ENCODE measurements at places on chromosomes 11 and 22. TPM values are rescaled to one million over a fixed set of nuclear protein-coding genes. Genes with fewer than 3 reads are reported as not detected.

DNA sequence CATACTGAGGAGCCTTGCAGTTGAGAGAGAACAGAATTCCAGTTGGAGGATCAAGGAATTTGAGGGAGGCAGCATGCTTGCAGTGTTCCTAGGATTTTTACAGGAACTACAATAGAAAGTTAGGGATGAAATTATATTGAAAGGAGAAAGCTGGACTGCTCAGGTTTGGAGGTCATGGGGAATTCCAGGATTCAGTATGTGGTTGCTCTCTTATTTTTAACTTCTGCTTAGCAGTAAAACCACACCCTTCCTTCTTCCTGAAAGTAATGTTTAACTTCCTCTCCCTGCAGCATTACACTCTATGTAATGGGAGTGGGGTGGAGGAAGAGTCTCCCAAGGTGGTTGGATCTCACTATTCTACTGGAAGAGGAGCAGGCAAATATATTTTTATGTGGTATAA, 31.3 kb downstream of the CTNND1 start:
- DNase-seq = no peak

DNA sequence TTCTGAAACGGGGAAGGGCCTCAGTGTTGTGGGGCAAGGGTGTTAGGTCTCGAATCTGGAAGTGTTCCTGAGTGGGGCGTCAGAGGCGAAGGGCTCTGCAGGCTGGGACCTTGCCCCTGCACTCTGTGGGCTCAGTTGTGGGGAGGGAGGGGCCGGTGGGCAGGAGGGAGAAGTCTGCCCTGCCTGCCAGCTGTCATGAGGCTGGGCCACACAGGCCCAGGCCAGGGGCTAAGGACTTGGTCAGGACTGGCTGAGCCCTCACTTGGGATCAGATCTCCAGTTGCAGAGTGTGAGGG, at the start of gene CRACR2B:
CRACR2B (plus strand) TSS at position 23 of the 296 bp plus-strand sequence. CDS start 689 bp downstream, outside the sequence.
- no peak for DNase-seq

- DNase-seq = peak; percentile 85
These were observed 101.1 kb upstream of the PITPNB start for GRCh38 chr22:28019881-28020861.

DNA sequence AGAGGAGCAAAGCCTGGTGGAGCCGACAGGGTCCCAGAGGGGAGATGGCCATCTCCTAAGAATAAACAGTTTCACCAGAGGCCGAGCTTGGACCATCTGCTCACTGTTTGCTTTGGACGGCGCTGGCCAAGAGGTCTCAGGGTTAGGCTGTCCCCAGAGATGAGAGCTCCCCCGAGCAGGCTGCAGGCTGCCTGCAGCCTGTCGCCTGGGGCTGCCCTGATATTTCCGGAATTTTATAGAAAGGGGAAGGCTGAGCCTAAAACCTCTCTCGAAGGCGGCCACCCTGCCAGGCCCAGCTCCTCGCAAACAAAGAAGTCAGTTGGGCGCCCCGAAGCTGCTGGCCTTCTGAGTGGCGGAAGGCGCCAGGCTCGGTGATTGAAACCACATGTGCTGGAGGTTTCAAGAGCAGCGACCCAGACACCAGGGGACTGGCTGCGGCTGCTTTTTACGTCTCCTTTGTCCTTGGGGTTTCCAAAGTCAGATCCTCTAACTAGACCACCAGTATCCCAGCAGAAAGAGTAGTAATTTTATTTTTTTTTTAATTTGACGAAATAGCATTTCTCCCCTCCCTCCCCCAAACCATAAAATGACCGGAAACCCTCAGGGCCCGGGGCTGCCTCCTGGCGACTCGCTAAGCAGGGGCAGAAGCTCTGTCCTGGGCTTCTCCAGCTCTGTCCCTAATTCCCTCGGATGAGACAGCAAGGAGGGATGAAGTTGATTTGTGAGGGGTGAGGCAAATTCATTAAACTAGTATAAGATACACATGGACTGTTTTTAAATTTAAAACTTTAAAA, 57.4 kb downstream of the CLMP start:
- peak; percentile 63 for DNase-seq

Gene CCDC83
- polyA plus RNA-seq = not detected

Gene MMP12
- not detected for polyA plus RNA-seq

DNA sequence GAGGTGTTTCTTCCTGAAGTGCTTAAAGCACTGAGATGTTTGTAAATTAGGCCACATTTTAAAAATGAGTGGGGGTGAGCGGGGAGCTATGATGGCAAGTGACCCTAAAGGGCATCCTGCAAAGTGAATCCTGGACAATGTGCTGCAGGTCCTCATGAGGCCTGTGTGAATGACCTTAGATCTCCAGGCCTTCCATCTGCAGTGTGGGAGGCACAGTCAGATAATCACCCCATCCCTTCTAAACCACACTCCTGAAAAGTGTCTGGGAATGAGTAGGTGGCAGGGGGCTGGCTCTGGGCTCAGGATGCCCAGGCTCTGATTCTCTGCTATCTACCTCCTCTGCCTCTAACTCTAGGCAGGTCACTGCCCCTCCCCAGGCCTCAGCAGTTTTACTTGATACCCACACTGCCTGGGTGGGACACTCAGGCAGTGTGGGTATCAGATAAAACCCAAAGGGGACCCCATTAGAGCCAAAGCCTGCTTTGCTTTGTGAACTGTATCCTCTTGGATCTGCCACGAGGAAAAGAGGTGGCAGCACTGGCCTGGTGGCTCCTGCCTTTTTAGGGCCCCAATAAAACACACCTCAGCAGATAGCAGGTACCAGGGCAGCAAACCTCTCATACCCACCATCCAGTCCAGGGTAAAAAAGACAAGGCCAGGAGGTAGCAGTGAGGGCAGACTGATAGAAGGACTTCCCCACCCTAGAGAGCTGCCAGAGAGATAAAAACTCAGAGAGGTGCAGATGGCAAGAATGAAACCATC, 10.5 kb downstream of the STARD10 start:
- no peak for DNase-seq

Gene LIF
- polyA plus RNA-seq = 0.22 TPM

Gene MGAT3
- polyA plus RNA-seq = 19.3 TPM

DNA sequence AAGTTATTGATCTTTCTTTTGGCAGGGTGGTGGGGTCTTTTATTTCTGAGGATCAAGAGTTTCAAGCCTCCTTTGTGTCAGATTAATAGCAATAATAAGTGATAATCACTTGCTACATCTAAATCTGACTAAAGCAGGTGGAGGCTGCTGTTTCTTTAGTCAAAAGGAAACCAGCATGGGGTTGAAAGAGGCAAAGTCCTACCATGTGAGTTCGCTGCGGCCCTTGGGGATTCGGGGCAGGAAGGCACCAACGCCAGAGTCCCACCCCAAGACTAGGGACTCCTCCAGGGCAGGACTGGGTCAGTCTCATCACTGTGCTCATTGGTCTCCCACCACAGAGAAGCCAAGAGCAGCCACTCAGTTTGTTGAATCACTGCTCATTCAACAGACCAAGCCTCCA, 73.0 kb downstream of the TENM4 start:
- no peak for DNase-seq

- DNase-seq = peak; percentile 1
These were observed 414.6 kb upstream of the LARGE1 start for GRCh38 chr22:34334893-34335292.

DNA sequence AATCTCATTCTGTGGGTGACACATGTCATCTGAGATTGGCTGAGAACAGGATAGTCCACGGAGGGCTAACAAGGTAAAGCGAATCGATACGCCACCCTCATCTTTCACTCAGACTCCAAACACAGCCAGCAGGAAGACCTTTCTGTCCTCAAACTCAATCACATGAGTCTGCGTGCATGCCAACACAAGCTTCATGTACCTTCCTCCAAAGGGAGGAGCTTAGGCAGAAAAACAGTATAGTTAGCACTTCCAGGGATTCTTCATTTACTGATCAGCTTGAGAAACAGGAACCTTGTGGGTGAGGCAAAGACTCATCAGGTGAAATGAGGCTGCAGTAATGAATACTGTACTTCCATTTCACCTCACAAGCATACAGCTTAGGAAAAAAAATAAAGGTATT, 767.1 kb upstream of the API5 start:
- DNase-seq = no peak

DNA sequence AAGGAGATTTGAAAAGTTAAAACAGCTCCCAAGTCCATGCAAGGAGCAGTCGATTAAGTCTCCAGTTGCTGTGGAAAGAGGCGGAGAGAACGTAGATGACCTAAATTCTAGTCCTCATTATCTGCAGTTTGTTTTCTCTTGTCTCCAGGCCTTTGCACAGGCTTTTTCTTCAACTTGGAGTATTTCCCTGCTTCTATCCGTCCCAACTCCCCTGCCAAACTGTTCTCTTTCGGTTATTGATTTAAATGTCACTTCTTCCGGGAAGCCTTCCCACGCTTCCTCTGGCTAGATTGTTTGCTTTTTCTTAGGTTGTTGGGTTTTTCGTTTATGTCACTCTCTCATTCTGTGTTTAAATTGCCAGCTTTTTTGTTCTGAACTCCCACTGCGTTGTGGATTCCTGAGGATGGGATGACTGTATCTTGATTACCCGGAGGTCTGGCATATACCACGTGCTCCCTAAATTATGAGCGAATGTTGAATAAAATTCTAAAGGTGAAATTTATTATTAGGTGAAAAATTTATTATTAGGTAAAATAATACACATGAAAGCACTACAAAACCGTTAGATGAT, 463 bp downstream of the TMEM126B start:
- DNase-seq = no peak

- DNase-seq = no peak
These were observed 9.5 kb downstream of the YPEL4 start for GRCh38 chr11:57640068-57640800.

DNA sequence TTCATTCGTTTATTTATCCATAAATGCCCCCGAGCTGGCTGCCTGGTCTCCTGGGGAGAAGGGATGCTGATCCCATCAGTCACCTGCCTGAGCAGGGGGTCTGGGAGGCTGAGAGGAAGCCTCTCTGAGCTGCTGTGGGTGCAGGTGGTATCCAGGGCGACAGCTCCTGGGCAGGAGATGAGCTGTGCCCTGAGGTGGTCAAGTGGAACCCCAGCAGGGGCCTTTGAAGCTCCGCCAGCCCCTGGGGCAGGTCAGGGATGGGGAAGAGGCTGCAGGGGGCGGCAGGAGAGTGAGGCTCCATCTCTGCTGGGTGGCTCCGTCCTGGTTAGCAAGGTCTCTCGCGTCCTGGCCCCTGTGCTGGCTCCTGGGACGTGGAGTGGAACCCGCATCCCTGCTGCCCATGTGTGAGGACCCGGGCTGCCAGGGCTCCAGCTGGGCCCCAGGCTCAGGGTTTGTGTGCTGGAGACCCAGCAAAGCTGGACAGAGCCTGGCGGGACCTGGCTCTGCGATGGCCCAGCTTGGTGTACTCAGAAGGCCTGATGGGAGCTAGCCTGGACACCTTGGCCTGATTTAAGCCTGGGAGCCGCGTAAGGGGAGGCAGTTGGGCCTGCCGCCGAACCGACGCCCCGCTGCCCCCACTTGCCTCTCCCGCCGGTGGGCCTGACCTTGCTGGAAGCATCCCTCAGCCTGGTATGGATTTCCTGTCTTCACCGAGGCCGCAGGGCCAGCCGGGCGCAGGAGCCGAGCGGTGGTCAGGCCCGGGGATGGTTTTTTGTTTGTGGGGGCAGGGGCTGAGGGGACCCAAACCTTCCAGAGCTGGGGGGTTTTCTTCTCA, 44.5 kb downstream of the RTN4R start:
- DNase-seq = no peak

GRCh38 chr11:117483372-117483771, 155.7 kb downstream of the CEP164 start:
- no peak for DNase-seq

Gene TBX10
- polyA plus RNA-seq = not detected

DNA sequence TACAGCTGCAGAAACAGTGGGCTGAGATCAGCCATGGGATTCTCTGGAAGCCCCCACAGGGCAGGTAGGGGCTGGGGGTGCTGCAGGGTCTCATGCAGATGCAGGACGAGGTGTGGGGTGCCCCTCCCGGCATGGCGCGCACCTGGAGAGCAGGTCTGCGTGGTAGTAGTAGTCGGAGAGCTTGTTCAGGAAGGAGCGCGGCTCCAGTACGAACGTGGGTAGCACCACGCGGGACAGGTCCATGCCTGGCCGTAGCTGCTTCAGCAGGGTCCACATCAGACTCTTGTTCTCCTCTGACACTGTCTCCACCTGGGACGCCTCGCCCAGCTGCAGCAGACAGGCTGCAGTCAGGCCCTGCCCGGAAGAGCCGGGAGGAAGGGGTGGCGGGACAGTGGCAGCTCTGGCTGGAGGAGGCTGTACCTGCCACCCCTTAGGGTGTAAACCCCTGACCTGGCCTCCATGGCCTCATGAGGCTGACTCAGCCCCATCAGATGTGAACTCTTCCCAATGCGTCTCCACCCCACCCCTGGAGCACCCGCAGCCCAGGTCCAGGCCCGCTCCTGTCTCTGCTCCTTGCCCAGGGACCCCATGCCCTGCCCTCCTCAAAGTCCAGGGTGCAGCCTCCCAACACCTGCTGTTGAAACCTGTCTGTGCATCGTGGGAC, 47.0 kb upstream of the CARS1 start:
- no peak for DNase-seq

GRCh38 chr11:117878314-117878938, 2.0 kb upstream of the FXYD6 start:
- DNase-seq = no peak

- DNase-seq = no peak
These were observed 50.0 kb downstream of the BRD1 start for GRCh38 chr22:49777569-49778249.

All from brain (organoid and tissue), 16 donors.